Fibroblast of the aortic adventitia (primary cell): ENCODE measurements at places on chromosomes 6 and 20.

DNA sequence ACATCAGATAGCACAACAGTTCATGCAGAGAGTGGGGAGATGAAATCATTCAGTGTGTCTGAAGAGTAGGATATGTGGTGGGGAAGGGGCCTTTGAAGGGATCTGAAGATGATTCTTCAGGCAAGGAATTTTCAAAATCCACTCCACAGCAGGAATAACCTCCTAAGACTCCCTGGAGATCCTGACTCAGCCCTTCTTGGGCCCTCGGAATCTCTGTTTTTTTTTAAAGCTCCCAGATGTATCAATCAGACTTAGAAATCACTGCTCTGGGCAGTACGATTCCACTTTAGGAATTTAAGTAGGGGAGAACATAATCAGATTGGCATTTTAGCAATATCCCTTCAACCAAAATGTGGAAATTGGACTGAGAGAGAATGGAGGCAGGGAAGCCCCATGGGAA is 55.5 kb downstream of the RIOK1 start:
- peak; percentile 10 for DNase-seq

- DNase-seq: no peak
Observed at GRCh38 chr6:14313248-14313647, 195.7 kb downstream of the CD83 start.

GRCh38 chr6:19554356-19555225 is 282.6 kb upstream of the ID4 start:
- DNase-seq: peak; percentile 11

- no peak for DNase-seq
Observed at GRCh38 chr20:53165452-53165851, 193.3 kb downstream of the TSHZ2 start.

DNA sequence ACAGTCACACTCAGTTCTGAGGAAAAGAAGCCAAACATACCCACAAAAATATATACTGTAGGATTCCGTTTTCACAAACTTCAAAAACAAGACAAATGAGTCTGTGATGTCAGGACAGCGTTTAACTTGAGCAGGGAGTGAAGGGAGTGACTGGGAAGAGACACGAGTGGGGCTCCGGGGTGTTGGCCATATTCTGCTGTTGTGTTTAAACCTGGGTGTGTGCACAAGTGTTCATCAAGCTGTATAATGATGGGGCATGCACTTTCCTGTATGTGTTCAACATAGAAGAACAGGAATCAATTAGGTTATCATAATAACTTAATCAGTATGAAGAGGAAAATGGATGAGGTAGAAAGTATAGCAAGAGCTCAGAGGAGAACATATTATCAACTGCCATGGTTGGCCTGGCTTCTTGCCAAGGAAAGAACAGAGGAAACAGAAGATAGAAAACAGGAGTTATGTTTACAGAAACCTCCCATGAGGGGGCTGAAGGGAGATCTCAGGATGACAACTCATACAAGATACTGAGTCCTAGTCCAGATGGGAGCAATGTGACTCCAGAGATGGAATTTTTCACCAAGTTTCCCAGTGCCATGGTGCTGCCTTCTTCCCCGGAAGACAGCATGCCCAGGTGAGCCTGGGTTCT is 15.1 kb upstream of the AFDN start:
- no peak for DNase-seq

DNA sequence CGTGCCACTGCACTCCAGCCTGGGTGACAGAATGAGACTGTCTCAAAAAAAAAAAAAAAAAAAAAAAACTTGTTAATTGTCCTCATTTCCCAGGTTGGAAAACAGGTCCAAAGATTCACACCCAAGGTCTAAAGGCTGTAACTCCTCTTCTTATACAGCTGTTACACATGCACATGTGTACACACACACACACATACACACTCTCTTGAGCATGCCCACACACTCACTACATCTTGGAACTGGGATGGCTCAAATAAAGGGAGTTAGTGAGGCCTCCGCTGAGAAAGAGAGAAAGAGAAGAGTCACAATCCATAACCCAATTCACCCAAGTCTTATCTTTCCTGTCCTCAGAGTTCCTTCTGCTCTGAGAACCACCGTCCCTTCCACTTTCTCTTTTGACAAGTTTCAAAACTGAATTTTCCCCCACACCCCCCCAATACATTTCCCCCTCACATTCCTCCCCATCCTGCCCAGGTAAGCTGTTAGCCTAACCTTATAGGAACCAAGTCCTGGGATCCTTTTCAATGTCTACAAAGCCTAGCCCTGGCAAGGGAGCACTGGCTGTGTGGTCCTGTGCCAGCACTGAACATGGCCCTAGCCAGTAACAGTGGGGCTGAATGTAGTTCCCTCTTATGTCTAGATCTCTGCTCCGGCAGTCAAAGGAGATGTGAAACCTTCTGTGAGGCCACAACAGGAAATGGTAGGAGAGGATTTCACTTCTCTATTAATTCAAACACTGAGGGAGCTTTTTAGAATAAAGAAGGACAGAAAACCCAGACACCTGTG is 3.2 kb upstream of the HLA-DMB start:
- DNase-seq: no peak

DNA sequence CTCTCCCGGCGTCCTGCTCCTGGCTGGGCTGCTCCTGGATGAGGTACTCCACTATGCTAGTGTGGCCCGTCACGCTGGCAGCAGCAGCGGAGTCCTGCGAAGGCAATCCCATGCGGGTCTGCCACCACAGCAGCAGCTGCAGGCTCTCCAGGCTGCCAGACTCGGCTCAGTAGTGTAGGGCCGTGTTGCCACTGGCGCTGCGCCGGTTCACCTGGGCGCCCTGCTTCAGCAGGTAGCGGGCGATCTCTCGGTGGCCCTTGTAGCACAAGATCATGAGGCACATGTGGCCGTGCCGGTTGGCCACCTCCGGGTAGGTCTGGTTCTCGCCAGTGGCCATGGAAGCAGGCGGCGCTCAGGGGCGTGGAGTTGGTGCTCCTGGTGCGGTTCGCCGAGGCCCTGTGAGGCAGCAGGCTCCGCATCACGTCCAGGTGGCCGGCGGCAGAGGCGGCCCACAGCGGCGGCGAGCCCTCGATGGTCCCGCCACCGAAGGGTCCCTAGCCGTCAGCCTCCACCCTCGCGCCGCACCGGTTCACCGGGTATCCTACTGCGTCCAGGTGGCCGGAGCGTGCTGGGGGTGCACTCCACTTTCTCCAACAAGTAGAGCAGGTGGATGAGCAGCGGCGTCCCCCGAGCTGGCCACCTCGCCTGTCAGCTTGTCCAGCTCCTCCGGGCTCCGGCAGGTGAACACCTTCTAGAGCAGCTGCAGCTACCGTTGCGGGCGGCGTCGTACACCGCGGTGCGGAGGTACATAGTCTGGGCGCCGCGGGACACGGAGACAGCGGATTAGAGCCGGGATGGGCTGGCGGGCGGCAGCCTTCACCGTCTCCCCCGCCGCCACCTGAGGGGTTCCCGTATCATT is 19.8 kb downstream of the RFPL4B start:
- DNase-seq: no peak

DNA sequence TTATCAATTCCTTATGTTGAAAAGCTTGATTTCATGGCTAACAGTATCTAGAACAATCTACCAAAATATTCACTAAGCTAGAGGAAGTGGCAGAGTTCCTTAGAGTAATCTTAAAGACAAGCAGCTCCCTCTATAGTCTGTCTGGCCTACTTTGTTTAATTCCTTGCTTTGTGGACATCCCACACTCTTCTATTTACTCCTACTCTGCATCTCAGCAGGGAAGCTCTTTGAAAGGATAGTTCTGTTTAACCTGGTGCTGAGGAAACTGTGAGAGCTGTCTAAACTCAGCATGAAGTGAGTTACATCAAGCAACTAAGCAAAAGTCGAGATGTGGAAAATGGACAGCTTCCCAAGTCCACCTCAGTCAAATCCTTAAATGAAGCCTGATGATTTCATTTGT is 4.3 kb downstream of the REV3L start:
- peak; percentile 68 for DNase-seq

GRCh38 chr20:51529081-51529681 is 13.3 kb downstream of the NFATC2 start:
- DNase-seq: peak; percentile 47

- no peak for DNase-seq
Observed at GRCh38 chr6:37699138-37699766, 1.6 kb upstream of the MDGA1 start.

- DNase-seq: no peak
Observed at GRCh38 chr6:43481591-43482236, 4.3 kb downstream of the TJAP1 start.

DNA sequence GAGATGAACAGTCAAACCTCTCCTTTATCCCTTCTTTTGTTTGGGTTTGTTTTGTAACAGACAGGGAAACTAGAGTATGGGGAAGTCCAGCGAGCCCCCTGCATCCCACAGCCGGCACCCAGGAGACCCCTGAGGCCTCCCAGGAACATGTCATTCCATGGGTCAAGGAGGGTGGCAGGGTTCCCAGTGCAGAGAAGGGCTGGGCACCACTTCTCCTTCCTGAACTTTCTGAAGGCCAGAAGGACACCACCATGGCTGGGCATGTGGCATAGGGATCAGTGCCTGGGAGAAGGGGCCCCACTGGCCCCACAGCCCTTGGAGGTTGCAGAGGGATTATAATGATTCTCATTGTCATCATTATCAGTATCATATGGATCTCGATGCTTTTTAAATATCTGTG is 13.9 kb upstream of the CST7 start:
- DNase-seq: no peak

- no peak for DNase-seq
Observed at GRCh38 chr20:61735503-61735785, 330.2 kb downstream of the TAF4 start.

DNA sequence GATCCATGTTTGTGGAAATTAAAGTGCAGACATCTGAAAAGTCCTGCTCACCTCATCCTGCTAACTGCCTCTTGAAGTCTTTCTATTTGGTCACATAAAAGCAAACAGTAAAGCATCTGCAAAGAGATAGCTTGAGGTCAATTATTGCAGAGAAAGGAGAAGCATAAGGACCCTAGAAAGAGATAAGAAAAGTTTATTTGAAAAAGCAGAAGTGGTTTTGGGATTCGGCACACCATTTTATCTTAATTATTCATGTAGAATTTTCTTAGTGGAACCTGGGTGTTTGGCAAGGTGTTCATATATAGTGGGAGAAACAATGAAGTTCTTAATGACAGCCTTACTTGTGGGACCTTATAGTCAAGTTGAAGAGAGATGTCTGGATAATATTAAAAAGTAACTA is 280.8 kb downstream of the CENPW start:
- no peak for DNase-seq

DNA sequence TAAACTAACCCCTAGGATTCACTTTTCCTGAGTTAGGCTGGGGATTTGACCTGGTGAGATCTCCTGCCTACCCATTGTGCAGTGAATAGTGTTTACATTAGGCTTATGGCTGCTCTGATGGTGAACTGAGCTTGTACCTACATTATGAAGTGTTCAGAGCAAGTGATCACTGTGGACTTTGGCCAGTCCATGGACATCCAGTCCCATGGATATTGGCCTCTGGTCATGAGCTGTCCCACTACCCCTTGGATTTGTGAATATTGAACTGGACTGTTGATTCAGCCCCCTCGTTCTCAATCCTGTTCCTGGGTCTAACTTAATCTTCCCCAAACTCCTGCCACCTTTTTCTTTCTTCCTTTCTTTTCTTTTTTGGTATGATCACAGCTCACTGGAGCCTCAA is 13.8 kb downstream of the ASIP start:
- no peak for DNase-seq

DNA sequence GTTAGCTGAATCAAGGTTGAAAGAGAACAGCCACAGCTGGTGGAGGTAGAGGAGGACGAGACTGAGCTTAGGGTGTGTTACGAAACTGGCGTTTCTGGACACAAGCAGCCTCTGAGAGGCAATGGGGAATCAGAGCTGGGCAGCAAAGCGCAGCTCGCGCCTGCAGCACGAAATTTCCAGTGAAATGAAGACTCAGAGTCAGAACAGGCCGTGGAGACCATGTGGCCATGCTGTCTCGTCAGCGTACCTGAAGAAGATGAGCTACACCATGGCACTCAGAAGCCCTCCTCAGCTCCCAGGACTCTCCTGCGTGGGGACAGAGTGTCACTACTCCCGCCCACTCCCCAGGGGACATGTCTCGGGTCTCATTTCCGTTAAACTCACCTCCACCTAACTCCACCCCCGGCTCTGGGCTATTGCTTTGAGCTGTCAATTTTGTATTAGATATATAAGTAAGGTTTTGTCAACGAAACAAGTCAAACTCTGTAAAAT is 256.9 kb downstream of the ERMARD start:
- no peak for DNase-seq

DNA sequence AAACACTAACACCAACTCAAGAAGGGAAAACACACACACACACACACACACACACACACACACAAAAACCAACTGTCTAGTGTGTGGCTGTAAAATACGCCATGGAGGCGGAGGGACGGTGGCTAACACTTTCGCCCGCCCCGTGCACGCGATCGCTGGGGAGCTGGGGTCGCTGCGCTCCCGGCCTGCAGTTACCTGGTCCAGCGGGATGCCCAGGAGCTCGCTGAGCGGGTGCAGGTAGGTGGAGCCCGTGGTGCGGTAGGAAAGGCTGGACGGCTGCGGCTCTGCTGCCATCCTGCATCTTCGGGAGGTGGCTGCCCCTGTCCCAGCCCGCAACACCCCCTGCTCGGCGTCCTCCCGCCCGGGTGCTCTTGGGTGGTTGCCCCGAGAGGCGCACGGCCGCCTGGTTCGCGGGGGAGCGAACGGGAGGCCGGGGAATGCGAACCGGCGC is 303 bp downstream of the MBOAT1 start:
- DNase-seq: peak; percentile 51

DNA sequence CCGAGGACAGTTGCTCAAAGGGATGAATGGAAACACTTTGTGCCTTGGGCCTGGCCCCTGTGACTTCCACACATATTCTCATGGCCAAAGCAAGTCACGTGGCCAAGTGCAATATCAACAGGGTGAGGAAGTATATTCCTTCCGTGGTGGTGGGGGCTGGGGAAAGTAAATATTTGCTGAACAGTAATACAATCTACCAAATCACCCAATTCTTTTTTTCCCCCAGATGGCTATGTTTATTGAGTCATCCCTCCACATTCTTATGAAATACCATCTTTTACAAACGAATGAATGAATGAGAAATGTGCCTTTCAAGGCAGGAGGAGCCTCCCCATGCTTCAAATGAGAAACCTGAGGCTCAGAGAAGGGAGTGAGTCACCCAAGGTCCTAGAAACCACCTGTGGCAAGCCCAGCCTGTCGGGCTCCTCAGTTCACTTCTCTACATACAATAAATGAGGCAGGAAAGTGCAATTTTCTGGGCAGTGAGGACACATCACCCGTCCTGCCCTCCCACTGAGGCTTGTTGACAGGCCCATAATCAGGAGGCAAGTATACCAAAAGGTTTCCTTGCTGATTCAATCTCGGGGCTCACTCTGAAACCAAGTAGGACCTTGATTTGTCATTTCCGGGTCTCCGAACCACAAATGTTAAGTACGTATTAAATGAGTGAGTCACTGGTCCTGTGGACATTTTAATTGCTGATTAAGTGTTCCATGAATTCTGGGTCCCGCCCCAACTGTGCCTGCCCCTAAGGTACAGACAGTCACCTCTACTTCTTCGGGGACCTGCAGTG is 25.3 kb upstream of the TOP1 start:
- peak; percentile 92 for DNase-seq

- peak; percentile 79 for DNase-seq
Observed at GRCh38 chr6:113461153-113461932, 395.8 kb upstream of the MARCKS start.
